IMR-90 (cell line): ENCODE measurements at places on chromosomes 6 and 20. TPM values are rescaled to one million over a fixed set of nuclear protein-coding genes. Genes with fewer than 3 reads are reported as not detected.

GRCh38 chr6:151018046-151018445 lies 152.5 kb downstream of the MTHFD1L start:
- DNase-seq = peak; percentile 38

DNA sequence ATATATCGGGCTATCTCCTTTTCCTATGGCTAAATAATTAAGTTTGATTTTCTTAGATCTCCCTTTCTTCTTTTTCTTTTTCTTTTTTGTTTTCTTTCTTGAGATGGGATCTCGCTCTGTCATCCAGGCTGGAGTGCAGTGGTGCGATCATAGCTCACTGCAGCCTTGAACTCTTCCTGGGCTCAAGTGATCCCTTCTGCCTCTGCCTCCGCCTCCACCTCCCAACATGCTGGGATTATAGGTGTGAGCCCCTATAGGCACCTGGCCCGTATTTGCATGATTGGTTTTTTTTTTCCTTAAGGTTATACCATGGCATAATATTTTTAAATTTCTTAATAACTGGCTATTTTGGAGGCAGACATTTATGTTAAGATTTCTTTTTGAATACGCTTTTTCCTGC lies 106.3 kb downstream of the SCAF8 start:
- no peak for DNase-seq

DNA sequence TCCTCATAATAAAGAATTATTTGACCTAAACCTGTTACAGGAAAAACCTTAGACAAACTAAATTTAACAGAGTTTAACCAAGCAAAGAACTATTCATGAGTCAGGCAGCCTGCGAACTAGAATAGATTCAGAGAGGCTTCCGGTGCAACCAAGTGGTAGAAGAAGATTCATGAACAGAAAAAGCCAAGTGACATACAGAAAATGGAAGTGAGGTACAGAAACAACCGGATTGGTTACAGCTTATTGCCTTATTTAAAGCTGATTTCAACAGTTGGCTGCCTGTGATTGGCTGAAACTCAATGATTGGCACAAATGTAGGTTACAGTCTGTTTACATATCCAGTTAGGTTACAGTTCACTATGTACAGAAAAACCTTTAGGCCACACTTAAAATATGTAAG lies 10.1 kb downstream of the PPP1R3G start:
- peak; percentile 71 for DNase-seq

DNA sequence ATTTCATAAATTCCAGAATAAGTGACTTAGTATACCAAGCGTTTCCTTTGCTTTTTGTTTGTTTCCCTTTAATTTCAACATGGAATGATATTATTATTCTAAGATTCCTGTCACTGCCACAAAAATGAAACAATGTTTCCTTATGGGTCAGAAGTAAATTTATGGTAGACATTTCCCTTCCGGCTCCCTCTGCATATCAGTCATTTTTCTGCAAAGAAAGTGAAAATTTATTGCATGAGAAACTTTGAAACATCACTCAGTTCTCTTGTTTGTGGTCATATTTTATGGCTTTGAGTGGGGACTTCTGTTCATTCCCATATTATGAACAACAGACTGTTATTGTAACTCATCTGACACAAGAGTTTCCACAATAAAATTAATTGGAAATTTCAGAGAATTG lies 97.8 kb downstream of the NKAIN2 start:
- DNase-seq = no peak

GRCh38 chr6:110404607-110405006 lies 10.8 kb downstream of the DDO start:
- DNase-seq = no peak

- DNase-seq = no peak
Measured at GRCh38 chr6:108904741-108905140, 56.5 kb downstream of the ARMC2 start.

DNA sequence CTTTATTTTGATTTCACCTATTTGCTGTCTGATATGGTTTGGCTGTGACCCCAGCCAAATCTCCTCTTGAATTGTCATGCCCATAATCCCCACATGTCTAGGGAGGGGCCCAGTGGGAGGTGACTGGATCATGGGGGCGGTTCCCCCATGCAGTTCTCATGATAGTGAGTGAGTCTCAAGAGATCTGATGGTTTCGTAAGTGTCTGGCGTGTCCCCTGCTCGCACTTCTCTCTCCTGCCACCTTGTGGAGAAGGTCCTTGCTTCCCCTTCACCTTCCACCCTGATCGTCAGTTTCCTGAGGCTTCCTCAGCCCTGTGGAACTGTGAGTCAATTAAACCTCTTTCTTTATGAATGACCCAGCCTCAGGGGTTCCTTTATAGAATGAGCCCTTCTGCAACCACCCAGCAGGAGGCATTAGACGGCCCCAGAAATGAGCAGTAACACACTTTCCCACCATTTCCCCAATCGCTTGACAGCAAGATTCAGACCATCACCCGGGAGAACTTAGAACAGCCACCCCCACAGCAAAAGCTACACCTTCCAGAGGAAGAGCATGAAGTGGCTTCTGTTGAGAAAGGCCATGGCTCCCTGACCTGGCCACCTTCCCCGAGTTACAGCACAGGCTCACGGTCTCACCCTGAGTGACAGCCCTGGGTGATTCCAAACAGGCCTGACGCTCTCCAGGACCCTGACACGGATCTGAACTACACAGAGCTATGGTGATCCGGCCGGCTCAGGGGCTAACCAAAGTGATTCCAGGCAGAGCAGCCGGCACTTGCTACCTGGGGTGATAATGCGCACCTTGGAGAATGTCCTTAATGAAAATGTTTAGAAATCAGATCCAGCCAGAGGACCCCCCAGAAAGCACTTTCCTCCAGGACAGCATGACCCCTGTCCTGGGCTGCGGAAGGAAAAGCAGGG lies 131.2 kb upstream of the CDH4 start:
- DNase-seq = peak; percentile 69

- no peak for DNase-seq
Measured at GRCh38 chr20:7637184-7637583, 303.1 kb downstream of the HAO1 start.

GRCh38 chr6:99559057-99559456 lies 9.4 kb downstream of the CCNC start:
- no peak for DNase-seq

GRCh38 chr6:34362909-34363680 lies 29.4 kb downstream of the NUDT3 start:
- DNase-seq = no peak

DNA sequence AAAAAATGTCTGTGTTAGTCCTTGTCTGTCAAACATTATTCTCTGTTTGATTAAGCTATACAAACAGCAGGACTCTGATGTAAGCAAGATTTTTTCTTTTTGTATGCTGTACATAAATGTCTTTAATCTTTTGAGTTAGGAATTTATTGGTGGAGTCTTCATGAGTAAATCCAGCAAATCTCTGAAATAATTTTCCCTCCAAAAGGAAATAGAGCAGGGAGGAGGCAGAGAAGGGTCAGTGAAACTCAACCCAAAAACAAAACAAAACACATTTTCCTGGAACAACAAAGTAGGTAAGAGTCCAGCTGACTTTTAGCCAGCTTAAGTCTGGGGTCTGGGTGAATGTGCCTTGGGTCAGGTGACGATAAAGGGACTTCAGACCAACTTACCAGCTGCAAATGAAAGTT lies 113.7 kb downstream of the FOXA2 start:
- DNase-seq = no peak

DNA sequence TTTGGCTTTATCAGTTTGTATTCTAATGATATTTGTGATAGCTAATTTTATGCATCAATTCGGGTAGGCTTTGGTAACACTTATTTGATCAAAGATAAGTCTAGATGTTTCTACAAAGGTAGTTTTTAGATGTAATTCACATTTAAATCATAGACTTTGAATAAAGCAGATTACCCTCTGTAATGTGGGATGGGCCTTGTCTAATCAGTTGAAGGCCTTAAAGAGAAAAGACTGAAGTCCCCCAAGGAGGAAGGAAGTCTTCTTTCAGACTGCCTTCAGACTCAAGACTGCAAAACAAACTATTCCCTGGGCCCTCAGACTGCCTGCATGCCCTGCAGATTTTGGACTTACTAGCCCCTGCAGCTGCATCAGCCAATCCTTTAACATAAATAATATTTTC lies 178.5 kb downstream of the TRDN start:
- no peak for DNase-seq

- DNase-seq = peak; percentile 56
Measured at GRCh38 chr20:11445891-11446290, 471.8 kb upstream of the BTBD3 start.

DNA sequence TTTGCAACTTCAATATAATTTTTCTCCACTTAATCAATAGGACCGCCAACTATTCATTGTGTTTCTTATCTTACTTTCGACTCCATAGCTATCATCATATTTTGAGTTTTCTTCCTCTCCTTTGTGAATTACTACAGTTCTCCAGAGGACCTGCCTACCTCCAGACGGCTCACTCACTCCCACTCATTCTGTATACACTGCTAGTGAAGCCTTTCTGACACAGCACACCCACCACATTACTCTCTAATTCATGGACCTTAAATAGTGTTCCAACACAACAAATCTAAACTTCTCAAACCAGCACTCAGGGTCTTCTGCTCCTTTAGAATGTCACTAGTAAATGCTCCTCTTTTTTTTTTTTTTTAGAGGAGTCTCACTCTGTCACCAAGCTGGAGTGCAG lies 23.8 kb downstream of the FKBP5 start:
- peak; percentile 27 for DNase-seq

DNA sequence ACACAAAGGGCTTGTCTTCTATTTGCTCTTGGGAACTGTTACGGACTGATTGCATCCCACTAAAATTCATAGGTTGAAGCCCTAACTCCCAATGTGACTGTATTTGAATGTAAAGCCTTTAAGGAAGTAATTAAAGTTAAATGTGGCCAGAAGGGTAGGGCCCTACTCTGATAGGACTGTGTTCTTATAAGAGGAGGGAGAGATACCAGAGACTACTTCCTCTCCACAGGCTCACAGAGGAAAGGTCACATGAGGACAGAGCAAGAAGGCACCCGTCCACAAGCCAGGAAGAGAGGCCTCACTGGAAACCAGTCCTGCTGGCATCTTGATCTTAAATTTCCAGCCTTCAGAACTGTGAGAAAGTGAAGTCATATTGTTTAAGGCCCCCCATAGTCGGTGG lies 211.9 kb downstream of the CDH26 start:
- no peak for DNase-seq

DNA sequence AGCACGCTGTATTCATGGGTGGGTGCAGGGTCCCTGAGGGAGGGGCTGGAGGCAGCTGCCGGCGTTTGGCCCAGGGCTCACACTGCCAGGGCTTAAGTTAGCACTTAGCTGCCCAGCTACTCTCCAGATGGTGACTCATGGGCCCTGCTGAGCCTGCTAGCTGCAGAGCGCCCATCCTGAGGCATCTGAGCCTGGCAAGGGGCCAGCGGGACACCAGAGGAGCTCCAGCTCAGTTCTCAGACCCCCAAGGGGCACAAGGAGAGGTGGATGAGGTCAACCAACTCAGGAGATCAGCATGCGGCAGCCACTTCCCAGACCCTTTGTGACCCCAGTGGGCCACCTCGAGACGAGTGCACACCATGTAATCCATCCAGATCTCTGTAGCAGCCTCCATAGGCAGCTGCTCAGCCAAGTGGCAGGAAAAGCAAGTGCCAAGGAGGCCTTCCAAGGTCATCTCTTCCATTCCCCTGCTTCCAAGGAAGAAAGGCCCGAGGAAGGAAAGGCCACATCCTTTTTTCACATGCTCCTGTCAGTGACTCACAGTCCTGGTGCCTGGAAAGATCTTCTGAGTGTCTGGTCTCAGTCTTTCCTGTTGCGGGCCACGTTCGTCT lies 35.3 kb downstream of the FOXP4 start:
- DNase-seq = peak; percentile 89

DNA sequence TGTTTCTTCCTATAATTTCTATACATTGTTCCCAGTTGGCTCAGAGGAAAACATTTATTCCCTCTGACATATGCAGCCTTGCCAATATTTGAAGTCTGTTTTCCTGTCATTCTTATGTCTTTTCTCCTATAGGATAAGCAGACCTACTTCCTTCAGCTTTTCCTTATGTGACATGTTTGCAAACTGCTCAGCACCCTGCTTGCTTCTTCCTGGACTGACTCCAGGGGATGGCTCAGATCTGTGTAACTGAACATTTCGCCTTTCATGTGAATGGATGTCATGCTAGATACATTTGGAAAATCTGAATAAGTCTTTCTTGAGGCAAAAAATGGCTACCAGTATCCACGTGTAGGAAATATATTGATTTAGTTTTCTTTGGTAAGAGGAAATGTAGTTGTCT lies 113.2 kb downstream of the CARMIL1 start:
- no peak for DNase-seq

GRCh38 chr6:26520237-26520849 lies 17.8 kb upstream of the HMGN4 start:
- no peak for DNase-seq

DNA sequence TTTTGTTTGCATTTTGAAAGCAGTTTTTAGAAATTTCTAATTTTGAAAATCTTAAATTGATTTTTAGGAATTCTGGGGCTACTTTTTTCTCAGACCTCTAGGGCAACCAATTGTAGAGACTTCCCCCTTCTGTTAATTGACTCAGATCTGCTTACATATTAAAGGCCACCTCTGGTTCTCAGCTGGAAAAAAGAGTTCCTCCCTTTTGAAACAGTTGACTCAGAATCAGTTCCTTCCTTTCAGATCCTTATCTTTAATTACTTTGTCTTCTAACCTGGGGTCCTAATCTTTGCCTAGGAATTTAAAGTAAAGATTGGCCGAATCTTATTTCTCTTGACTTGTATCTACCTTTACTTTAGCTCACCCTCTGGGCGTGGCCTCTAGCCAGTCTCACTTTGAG lies 146.8 kb downstream of the LAMA2 start:
- no peak for DNase-seq

GRCh38 chr20:11833825-11834224 lies 83.9 kb upstream of the BTBD3 start:
- no peak for DNase-seq

- peak; percentile 64 for DNase-seq
Measured at GRCh38 chr6:45420083-45420908, 42.6 kb upstream of the SUPT3H start.

DNA sequence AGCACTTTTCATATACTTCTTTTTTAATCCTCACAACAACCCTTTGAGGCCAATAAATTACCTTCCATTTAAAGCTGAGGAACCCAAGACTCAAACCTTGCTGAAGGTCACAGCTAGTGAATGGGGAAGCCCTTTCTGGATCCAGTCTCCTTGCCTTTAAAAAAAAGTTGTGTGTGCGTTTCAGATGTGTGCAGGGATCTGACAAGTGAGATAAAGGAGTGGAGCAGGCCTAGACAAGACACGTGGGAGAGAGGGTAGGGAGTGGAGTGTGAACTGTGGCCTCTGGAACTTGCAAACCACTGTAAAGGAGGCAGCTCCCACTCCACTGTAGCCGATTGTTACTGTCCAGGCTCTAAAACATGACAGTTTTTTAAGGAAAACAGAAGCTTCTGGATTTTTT lies 1.9 kb downstream of the KLHL32 start:
- no peak for DNase-seq

- no peak for DNase-seq
Measured at GRCh38 chr20:63401384-63402110, 40.4 kb upstream of the CHRNA4 start.

GRCh38 chr6:34955442-34955841 lies 66.4 kb downstream of the ANKS1A start:
- no peak for DNase-seq

Gene NCOA6
- 3.6 and 3.9 TPM in 2 replicates for total RNA-seq

Gene SMIM28
- not detected in 2 replicates for total RNA-seq

Gene BMP6
- 0.18 and 0.28 TPM in 2 replicates for total RNA-seq

Gene HEBP2
- 3.9 and 5.6 TPM in 2 replicates for total RNA-seq

Gene DCBLD1
- total RNA-seq = 27.8 and 30.0 TPM in 2 replicates

Gene C2
- under 0.01 and 0.18 TPM in 2 replicates for total RNA-seq

Gene CALHM6
- total RNA-seq = 0.72 and 0.83 TPM in 2 replicates

Gene CEP43
- 8.6 and 19.4 TPM in 2 replicates for total RNA-seq
